Naive thymus-derived CD4-positive, alpha-beta T cell (primary cell): ENCODE measurements at places on chromosomes 13 and 19.

GRCh38 chr19:31118986-31119385 is 230.2 kb downstream of the TSHZ3 start:
- no peaks in the 10 kb centered on the region for H3K36me3 ChIP-seq
- DNase-seq = no peak
- H3K27ac ChIP-seq = no peak overlapping the region

GRCh38 chr13:66821551-66821950 is 408.6 kb downstream of the PCDH9 start:
- no peaks in the 10 kb centered on the region for H3K36me3 ChIP-seq
- no peaks in the 10 kb centered on the region for H3K27me3 ChIP-seq
- no peaks in the 10 kb centered on the region for H3K4me1 ChIP-seq
- H3K4me3 ChIP-seq = no peak overlapping the region

- no peak for DNase-seq
- no peak overlapping the region for H3K4me3 ChIP-seq
- H3K27me3 ChIP-seq = peaks cover 3% of the 10 kb centered on the region
- H3K36me3 ChIP-seq = no peaks in the 10 kb centered on the region
- no peak overlapping the region for H3K27ac ChIP-seq
- H3K4me1 ChIP-seq = no peaks in the 10 kb centered on the region
Measured at GRCh38 chr13:52104624-52105023, 24.2 kb downstream of the NEK5 start.

DNA sequence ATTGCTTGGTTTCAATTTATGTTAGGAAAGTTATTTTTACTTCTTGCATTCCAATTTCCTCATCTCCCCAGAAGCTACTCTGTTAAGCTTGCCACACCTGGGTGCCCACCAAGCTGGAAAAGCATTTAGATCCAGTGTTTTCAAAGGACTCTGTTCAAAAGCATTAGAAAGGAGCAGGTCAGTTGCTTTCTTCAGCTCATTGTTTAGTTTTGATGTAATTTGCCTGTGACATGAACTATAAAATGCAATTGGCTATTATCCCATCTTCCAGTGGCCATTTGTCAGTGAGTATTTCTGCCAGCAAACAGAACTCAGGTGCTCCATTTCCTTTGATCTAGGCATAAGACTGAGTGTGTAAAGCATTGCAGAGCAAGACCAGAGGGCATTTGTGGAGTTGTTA is 46.7 kb upstream of the RNF113B start:
- H3K4me1 ChIP-seq = no peaks in the 10 kb centered on the region
- H3K36me3 ChIP-seq = no peaks in the 10 kb centered on the region
- H3K4me3 ChIP-seq = no peak overlapping the region
- no peaks in the 10 kb centered on the region for H3K27me3 ChIP-seq
- no peak overlapping the region for H3K27ac ChIP-seq

DNA sequence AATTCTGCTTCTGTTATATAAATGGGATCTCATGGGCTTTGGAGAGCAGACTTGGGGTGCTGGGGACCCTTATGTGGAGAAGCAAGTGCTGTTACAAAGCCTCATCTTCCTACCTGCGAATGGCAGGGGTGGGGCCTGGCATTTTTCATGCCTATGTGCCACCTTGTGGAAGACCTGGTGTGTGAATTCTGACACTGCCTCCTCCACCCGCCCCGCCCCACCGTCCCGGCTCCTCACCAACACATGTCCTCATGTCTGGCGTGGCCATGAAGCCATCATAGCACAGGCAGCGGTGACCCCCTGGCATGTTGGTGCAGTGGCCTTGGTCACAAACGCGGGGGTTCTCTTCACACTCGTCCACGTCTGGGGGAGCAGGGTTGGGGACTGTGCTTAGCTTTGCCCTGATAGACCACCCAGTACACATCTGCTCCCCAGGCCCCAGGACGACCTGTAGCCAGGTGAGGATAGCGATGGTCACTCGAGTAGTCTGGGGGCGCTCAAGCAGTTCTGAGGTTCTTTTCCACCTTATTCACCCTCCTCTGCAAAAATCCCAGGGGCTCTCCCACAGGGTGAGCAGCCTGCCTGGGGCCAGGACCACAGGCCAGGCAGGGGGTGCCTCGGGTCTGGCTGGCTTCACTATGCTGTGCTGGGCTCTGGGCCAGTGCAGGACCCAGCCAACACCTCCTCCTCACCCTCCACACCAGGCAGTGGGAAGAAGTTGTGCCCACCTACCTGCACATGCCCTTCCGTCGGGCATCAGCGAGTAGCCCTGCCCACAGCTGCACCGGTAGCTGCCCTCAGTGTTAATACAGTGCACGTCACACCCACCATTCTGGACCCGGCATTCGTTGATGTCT is 32.7 kb downstream of the FBN3 start:
- H3K4me3 ChIP-seq = no peak overlapping the region
- H3K4me1 ChIP-seq = no peaks in the 10 kb centered on the region
- H3K27ac ChIP-seq = no peak overlapping the region
- H3K36me3 ChIP-seq = no peaks in the 10 kb centered on the region

DNA sequence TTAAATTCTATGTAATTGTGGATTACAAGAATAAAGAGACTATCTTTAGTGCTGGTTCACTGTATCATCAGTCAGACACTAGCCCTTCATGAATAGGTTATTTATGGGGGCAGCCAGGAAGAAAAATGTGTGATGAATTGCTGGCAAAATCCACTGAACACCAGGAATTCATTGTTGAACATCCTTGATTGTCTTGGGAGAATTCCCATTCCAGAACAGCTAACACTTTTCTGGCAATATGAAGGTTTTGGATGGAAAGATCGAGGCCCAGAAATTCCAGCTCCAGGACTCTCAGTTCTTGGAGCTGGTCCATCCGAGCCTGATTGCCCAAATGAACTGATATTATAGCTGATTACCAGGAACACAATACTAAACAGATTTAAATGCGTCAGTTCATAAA is 11.5 kb upstream of the SPART start:
- H3K4me3 ChIP-seq = no peak overlapping the region
- DNase-seq = no peak
- no peaks in the 10 kb centered on the region for H3K36me3 ChIP-seq
- H3K27ac ChIP-seq = no peak overlapping the region
- H3K27me3 ChIP-seq = no peaks in the 10 kb centered on the region

GRCh38 chr13:41061914-41062837 is 867 bp downstream of the WBP4 start:
- H3K36me3 ChIP-seq = peaks cover 3% of the 10 kb centered on the region
- peak; percentile 26 for DNase-seq
- peak overlapping the region; percentile 77 for H3K27ac ChIP-seq
- H3K27me3 ChIP-seq = no peaks in the 10 kb centered on the region
- H3K4me3 ChIP-seq = peak overlapping the region; percentile 74

DNA sequence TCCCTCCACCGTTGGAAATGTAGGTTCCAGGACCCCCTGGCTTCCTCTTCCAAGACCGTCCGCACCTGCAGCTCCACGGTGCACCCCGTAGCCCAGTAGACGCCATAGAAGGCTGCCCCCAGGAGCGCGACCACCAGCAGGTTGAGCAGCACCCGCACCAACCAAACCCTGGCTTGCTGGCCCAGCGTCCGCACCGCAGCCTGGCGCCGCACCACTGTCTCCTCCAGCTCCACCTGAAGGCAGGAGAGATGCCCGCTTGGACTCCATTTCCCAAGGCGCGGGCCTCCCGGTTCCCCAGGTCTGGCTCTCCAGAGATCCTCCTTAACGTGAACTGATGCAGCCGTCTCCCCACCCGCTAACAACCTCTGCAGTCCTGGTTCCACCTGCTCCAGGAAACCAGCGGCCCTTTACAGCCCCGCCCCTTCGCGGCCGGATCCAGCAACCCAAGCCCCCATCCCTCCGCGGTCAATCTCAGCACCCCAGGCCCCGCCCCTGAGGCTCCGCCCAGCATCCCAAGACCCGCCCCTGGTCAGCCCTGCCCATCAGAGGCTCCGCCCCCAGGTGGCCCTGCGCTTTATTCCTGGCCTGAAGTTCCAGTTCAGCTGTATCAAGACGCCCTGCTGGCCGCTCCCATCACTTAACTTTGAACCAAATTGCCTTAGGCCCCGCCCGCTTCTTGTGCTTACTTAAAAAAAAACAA is 5.0 kb upstream of the LENG1 start:
- no peak overlapping the region for H3K4me3 ChIP-seq
- peaks cover under 1% of the 10 kb centered on the region for H3K36me3 ChIP-seq
- H3K27me3 ChIP-seq = no peaks in the 10 kb centered on the region
- no peak for DNase-seq
- H3K4me1 ChIP-seq = peaks cover 31% of the 10 kb centered on the region
- H3K27ac ChIP-seq = no peak overlapping the region

- DNase-seq = no peak
- H3K4me3 ChIP-seq = no peak overlapping the region
- no peaks in the 10 kb centered on the region for H3K4me1 ChIP-seq
- no peaks in the 10 kb centered on the region for H3K27me3 ChIP-seq
- H3K36me3 ChIP-seq = no peaks in the 10 kb centered on the region
Measured at GRCh38 chr13:27905650-27906049, 14.2 kb upstream of the PDX1 start.

DNA sequence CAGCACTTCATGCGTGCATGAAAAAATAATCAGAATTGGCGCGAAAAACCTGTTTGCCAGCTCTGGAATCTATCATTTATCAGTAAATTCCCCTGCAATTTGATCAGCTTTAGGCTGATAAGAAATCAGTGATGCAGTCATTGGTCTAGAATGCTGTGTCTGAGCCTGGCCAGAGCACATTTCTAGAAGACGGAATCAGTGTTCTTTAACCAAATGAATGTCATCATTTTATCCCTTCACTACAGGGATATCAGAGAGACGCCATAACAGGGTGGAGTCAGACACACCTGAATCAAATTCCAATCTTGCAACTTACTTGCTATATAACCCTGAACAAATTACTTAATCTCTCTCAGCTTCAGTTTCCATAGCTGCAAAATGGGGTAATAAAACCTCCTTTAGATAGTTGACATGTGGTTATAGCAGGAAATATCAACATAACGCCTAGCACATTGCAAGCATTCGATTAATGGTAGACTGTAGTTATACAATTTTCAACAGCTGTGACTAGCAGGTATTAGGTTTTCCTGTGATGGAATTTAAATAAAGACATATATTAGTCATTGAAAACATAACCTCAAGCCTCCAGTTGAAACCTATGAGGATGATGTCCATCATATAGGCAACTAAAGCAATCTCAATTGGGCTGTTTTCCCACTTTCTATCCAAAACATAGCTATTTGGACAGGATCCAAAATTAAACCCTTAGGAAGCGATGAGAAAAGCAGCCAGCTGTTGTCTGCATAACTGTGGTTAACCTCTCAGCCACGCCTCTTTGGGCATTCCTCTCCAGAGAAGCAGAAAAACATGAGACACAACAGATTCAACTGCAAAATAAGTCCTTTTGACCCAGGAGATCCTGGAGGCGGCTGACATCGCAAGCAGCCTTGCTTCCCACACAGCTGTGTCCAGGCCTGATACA is 51.6 kb upstream of the UBL3 start:
- no peaks in the 10 kb centered on the region for H3K36me3 ChIP-seq
- peak overlapping the region; percentile 46 for H3K4me3 ChIP-seq
- H3K27ac ChIP-seq = no peak overlapping the region

- H3K27me3 ChIP-seq = no peaks in the 10 kb centered on the region
- DNase-seq = no peak
- no peak overlapping the region for H3K4me3 ChIP-seq
- no peak overlapping the region for H3K27ac ChIP-seq
Measured at GRCh38 chr13:33135097-33135496, 118.9 kb downstream of the KL start.

GRCh38 chr13:114099918-114100445 is 32.4 kb downstream of the RASA3 start:
- peaks cover 6% of the 10 kb centered on the region for H3K36me3 ChIP-seq
- no peaks in the 10 kb centered on the region for H3K27me3 ChIP-seq
- H3K4me3 ChIP-seq = no peak overlapping the region
- H3K27ac ChIP-seq = peak overlapping the region; percentile 10
- DNase-seq = peak; percentile 57

GRCh38 chr13:29384466-29384865 is 211.0 kb downstream of the SLC7A1 start:
- H3K4me3 ChIP-seq = no peak overlapping the region
- H3K27ac ChIP-seq = no peak overlapping the region
- no peaks in the 10 kb centered on the region for H3K4me1 ChIP-seq
- H3K27me3 ChIP-seq = no peaks in the 10 kb centered on the region
- DNase-seq = no peak
- H3K36me3 ChIP-seq = no peaks in the 10 kb centered on the region

DNA sequence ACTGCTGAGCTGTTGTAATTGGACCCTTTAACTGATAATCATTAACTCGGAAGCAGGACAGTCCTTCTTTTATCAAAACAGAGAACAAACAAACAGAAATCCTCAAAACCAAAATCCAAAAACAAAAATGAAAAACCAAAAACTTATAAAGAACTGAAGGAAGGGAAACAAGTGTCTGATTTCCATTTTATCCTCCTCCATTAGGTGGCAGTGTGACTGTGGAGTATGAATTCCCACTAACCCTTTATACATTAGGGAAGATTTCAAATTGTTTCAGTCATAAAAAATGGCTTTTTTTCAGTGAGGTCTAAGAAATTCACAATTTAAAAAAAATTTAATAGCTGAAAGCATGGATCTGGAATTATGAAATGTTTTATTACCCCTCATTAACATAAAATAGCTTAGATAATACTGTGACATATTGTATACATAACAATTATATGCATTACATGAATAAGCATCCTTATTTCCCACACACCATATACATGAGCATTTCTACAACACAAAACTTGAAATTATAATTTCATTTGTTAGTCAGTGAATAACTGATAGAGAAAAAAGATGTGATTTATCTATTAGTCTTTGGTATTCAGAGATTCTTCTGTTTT is 1074.3 kb upstream of the PCDH9 start:
- H3K4me1 ChIP-seq = no peaks in the 10 kb centered on the region
- no peak overlapping the region for H3K4me3 ChIP-seq
- H3K36me3 ChIP-seq = no peaks in the 10 kb centered on the region

- H3K36me3 ChIP-seq = no peaks in the 10 kb centered on the region
- DNase-seq = no peak
- no peaks in the 10 kb centered on the region for H3K27me3 ChIP-seq
Measured at GRCh38 chr13:83940742-83941141, 58.5 kb upstream of the SLITRK1 start.

DNA sequence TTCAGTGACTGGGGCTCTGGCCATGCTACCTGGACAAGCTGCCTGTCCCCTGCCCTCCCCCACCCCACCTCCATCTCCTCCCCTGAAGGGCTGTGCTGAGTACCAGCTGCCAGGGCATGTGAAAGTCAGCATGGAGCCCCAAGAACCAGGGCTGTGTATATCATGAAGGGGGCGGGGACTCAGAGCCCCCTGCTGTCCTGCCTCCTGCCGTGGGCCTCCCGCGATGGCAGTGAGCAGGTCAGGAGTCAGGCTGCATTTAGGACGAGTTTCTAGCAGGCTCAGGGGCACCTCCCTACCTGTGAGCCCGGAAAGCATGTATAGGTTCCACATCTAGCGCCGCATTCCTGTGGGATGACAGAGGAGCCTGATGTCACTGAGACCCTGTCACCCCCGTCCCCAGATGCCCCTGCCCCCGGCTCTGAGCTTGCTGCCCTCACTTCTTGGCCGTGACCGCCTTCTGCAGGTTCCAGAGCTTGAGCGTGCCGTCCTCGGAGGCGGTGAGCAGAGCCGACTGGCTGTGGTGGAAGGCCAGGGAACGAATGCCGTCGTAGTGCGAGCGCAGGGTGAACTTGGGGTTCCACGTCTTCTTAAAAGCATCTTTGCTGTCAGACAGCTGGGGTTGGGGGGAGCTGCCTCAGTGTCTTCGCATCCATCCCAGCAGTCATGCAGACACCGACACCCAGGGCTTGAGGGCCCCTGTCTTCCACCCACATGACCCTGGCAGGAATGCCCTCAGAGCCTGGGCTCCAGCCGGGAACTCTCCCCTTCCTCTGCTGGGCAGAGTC is 8.3 kb upstream of the PRKD2 start:
- DNase-seq = no peak
- H3K4me3 ChIP-seq = no peak overlapping the region
- no peak overlapping the region for H3K27ac ChIP-seq
- H3K36me3 ChIP-seq = no peaks in the 10 kb centered on the region
- H3K4me1 ChIP-seq = peaks cover 5% of the 10 kb centered on the region

- H3K4me1 ChIP-seq = no peaks in the 10 kb centered on the region
- no peak overlapping the region for H3K27ac ChIP-seq
Measured at GRCh38 chr13:94228763-94229162, 250.7 kb downstream of the DCT start.
